Fibroblast of skin of scalp (primary cell): ENCODE measurements at places on chromosomes 7 and 10.
A peak's percentile ranks its signal among the peaks of the same experiment; 100 is the strongest.

- DNase-seq = no peak
These were observed 335.3 kb downstream of the MAGI2 start for GRCh38 chr7:79118143-79118542.

- DNase-seq = no peak
These were observed 36.6 kb downstream of the ADCY1 start for GRCh38 chr7:45610660-45611299.

- DNase-seq = peak; percentile 91
These were observed 165.3 kb downstream of the WNT2 start for GRCh38 chr7:117157241-117158209.

DNA sequence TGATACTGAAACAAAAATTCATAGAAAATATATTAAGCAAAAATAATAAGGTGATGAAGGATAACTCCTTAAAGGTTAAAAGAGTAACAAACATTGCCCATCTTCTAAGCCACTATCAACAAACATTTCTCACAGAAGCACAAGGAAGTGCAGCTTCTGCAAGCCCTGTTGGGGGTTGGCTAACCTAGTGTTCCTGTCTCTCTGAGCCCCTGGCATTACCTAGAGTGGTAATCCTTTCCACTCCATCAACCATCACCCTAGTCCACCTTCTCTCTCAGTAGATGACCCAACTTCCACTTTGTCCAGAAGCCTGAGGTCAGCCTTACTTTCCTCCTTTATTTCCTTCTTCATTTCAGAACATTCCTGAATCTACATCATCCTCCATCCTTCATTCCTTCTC is 59.7 kb downstream of the HIPK2 start:
- no peak for DNase-seq

- no peak for DNase-seq
These were observed 402.6 kb downstream of the AUTS2 start for GRCh38 chr7:70000737-70001348.

DNA sequence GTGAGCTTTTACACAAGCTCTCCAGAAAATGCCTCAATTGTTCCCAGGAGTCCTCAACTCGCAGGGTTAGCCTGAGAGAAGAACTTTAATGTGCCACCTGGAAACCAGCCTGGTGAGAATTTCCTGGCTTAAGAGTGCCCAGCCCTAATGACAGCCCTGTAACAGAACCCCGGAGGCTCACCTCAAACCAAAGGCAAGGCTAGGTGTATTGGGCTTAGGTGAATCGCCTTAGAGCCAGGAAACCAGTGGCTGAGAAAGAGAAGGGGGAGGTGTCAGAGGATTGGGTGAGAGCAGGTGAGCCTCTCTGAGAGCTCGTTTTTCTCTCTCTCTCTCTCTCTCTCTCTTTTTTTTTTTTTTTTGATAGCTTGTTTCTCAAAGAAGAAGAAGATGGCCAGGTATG is 7.3 kb downstream of the OCM2 start:
- no peak for DNase-seq

DNA sequence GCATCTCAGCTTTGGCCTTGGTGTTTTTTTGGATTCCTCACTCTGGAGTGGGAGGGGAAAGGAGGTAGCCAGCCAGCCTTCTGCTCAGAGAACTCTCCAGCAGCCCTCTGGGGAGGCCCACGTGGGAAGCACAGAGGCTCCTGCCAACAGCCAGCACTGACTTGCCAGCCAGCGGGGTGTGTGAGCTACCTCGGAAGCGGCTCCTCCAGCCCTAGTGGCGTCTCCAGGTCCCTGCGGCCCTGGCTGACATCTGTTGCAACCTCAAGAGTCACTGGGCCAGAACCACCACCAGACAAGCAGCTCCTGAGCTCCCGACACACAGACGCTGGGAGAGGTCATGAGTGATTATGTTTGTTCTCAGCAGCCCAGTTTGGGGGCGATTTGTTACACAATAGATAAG is 180.2 kb upstream of the FZD8 start:
- DNase-seq = peak; percentile 48

GRCh38 chr10:100748231-100749058 is 3.1 kb downstream of the PAX2 start:
- no peak for DNase-seq

DNA sequence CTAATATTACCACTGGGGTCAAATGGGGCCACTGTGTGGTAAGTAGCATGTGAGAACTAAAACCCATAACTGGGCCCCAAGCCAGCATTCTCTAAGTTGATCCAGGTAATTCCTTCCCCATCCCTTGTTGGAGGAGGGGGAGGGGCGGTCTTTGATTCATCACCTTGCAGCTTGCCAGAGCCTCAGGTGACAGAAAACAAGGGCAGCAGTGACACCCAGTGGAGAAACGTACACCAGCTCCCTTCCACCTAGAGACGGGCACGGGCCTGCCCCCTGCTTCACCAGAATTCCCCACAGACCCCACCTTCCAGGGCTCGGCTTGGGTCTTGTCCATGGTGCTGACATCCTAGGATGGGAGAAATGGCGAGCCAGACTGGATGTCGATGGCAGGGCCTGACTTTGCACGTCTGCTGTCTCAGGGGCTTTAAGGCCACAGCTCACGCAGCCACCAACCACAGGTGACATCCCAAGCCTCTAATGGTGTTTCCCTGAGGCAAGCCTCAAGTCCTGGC is 102.0 kb downstream of the STRA8 start:
- peak; percentile 29 for DNase-seq

- no peak for DNase-seq
These were observed 8.4 kb downstream of the FOXL3 start for GRCh38 chr7:298375-298702.

- DNase-seq = no peak
These were observed 199.7 kb upstream of the MAGI2 start for GRCh38 chr7:79653136-79653631.

DNA sequence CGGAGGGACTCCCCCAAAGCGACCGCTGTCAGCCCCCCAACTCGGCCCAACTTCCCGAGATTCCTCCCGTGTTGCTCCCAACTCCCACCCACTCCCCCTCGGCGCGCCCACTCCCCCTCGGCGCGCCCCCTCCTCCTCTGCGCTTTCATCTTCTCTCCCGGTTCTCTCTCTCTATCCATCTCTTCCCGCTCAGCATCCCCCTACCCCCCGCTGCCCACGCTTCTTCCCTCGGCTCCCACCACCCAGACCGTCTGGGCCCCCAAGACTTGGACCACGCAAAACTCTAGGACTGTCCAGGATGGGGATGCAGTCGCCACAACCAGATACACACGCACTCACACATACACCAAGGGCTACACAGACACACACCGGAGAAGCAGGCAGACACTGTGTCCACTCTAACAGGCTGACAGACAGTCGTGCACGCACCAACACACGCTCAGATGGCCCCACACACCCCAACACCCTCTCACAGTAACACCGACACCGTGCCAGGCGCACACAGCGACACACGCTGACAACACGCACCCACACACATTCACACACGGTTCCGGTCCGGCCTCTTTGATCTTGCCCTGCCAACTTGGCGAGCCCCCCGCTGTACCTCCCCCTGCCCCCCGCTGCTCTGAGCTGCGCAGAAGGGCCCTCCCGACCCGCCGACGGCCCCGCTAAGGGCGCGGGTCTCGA is 1.1 kb downstream of the GRID1 start:
- no peak for DNase-seq

GRCh38 chr10:120607016-120607709 is 150.1 kb downstream of the PLPP4 start:
- DNase-seq = peak; percentile 79

DNA sequence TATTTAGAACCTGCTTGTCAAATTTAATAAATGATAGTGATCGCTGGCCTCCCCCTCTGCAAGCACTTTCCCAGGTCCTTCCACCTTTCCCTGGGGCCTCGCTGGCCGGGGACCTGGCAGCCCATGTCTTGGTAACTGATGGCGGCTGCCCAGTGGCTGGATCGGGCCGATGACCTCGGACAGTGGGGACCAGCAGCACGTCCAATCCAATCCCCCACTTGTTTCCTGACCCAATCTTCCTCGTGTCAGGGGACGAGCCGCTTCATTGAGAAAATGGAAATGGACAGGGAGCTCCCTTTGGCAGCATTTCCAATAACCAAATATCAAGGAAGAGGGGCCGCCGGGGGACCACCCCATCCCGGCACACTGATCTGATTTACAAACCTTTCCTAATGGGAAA is 17.2 kb downstream of the EBF3 start:
- DNase-seq = no peak

DNA sequence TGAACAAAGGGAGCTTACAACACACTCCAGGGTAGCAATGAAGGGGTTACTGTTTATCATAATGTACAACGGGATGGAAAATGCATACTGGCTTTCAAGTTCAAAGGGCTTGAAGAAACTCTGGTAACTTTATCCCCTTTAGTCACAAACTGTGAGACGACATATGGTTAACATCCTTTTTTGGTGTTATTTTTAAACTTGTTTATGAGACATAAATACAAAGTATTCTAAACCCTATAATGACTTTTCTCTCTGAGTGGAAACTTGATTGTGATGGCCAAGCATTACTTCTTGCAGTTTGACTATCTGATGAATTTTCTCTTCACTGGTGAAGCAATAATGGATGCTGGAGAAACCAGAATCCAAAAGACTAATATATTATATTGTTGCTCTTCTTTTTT is 62.0 kb upstream of the SEMA3A start:
- no peak for DNase-seq

DNA sequence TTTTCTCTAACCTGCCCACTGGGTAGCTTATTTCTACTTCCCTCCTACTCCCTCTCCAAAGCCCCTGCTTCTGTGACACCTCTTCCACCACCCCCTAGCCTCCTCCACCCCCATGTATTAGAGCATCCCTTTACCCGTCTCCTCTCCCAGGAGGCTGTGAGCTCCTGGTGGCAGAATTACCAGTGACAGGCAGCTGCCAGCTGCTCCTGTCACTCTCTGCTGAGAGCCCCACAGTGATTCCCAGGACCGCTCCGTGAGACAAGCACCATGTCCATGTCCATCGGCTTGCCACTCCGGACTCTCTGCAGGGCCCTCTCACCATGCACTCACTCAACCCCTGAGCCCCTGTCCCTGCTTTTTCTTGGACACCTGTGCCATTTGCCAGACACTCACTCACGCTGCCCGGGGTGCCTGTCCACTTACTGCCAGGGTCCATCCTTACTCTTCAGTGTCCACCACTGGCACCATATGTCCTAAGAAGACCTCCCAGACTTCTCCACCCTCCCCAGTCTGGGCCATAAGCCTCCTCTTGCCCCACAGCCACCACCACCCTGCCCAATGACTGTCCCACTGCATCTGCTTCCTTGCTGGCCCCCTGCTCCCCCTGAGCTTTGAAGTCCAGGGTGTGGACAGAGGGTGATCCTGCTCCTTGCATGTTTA is 9.8 kb downstream of the WDFY4 start:
- no peak for DNase-seq

GRCh38 chr7:143381427-143382125 is 431 bp downstream of the ZYX start:
- DNase-seq = peak; percentile 83

GRCh38 chr7:121936951-121937623 is 64.1 kb downstream of the PTPRZ1 start:
- DNase-seq = no peak
